ENCODE measurements at places on chromosomes 6 and 20. TPM values are rescaled to one million over a fixed set of nuclear protein-coding genes. Genes with fewer than 3 reads are reported as not detected.

Gene LST1
- 4.8 TPM for total RNA-seq

Gene ID4
- total RNA-seq: 5.3 TPM

Gene CASS4
- total RNA-seq: 0.17 TPM

Gene DEFB126
- not detected for total RNA-seq

Gene PROKR2
- not detected for total RNA-seq
